Activated naive CD4-positive, alpha-beta T cell treated with anti-CD3 and anti-CD28 coated beads, Interleukin-2, amount 50 U/mL, for 72 hours (primary cell): ENCODE measurements at places on chromosomes 7 and 10.
A peak's percentile ranks its signal among the peaks of the same experiment; 100 is the strongest.

DNA sequence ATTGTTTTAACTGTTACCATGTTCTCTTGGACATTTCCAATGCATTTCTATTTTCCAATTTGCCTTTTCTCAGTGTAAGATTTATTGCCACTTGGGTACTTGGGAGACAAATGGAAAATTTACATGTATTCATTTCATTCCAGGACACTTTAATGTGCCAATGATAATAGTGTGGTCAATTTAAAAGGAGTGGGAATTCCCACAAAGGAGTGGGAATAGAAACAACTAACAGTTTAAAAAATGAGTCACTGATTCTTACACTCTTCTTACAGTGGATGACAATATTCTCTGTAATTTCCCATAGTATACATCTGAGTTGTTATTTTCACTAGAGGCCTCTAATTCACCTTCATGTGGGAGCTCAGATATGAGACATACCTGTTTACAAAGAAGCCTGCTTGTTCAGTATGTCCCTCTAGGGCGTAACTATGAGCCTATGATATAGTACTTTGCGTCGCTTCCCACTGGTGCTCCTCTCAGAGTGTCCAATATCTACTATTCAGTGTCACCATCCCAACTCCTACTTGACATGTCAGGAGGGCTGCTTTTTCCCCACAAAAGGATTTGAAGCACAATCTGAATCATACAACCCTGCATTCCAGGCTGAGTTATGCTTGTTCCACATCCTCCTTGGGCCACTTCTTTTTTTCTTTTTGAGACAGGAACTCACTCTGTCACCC lies 301.3 kb downstream of the PHTF2 start:
- no peak for DNase-seq

GRCh38 chr7:138705167-138705566 lies 4.0 kb upstream of the SVOPL start:
- DNase-seq: no peak

DNA sequence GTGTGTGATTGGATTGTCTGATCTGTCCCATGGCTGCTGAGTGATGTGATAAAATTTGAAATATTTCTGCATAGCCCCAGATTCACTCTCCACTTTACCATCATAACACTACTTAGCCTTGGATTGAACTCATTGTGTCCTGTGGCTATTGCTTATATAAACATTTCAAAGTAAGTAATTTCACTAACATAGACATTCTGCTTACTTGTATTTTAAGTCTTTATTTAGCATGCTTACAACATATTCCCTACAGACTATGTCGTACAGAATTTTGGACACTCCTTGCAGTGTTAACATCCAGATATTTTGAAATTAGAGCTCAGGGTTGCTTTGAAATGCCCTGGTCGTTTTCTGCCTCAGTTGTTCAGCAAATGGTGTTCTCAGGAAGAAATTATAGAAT lies 117.6 kb downstream of the LRRC4 start:
- no peak for DNase-seq

DNA sequence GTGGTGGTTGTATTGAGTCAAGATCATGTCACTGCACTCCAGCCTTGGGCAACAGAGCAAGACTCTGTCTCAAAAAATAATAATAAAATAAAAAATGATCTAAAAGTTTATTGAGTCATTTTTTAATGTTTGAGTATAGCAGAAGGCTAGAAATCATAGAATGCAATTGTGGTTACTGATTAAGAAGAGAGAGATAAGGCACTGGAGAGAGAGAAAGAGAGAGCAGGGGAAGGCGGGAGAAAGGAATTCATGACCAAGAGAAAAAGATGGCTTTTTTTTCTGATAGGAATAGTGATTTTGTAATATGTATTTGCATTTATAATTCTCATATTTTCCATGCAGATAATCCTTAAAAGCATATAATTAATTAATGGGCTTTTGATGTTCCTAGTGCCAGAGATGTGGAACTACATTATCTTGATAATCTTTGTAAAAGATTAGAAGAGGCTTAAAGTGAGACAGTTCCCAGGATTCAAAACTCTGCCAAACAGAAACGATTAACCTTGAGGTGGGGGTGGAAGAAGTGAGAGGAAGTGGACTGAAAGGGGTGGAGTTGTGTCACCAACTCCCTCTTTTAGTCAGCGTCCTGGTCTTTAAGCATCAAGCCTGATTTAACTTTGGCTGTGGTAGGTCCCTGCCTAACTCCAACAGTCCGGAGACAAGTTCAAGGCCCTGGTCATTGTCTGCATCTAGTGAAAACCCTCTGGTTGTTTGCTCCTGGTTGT lies 76.2 kb downstream of the CHN2 start:
- no peak for DNase-seq

DNA sequence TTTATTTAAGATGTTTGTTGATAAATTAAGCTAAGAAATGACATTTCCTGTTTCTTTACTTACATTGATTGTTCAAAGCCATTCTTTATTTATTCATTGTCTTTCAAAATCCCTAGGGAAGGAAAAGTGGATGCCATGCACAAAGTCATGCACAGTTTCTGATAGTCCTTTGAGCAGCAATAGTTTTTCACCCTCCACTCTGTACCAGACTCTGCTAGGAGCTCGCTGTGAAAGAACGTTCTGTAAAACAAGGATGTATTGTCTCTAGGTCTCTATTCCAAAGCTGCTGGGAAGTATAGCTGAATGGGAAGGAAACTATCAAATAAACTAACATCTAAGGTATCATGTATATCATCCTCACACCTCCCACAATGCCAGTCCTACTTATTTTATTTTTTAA lies 7.8 kb upstream of the NOC3L start:
- no peak for DNase-seq

DNA sequence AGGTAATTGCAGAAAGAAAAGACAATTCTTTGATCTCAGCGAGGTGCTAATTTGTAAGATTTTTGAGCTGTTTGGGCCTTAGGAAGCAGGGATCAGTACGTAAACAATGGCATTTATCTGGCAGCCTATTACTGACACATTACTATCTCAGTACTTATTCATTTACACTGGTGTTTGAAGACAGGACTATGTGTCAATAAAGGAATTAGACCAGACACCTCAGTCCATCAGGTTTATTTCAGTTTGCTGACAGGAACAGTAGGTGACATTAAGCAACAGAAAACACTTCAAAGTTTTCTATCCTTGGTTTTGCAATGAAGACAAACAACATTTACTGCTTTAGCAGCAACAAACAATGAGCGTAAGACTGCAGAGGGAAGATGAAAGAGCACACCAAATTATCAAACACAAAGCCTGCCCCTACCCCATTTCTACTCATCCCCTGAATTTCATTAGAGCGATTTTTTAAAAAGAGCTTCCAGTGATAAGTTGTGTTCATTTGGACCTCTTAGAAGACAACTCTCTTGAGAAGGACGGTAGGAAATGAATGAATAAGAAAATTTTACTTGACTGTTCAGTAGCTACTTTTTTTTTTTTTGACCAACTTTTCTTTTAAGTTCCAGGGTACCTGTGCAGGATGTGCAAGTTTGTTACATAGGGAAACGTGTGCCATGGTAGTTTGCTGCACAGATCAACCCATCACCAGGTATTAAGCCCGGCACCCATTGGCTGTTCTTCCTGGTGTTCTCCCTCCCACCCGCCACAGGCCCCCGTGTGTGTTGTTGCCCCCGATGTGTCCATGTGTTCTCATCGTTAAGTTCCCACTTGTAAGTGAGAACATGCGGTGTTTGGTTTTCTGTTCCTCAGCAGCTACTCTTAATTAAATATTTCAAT lies 138.8 kb downstream of the DKK1 start:
- no peak for DNase-seq

DNA sequence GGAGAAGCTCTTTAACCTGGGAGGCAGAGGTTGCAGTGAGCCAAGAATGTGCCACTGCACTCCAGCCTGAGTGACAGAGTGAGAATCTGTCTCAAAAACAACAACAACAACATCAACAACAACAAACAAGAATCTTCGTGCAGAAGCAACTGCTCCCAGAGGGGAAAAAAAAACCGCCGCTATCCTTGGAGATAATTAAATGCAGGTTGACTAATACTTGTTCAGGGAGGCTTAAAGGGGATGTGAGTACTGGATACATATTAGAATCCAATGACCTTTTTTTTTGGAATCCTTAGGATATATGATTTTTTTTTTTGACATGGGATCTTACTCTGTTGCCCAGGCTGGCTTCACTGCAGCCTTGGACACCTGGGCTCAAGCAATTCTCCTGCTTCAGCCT lies 89.6 kb upstream of the FAM171A1 start:
- no peak for DNase-seq

- peak; percentile 19 for DNase-seq
Measured at GRCh38 chr10:47256751-47257336, 43.2 kb upstream of the GDF10 start.

- DNase-seq: no peak
Measured at GRCh38 chr10:115879372-115880089, 393.5 kb downstream of the GFRA1 start.

- no peak for DNase-seq
Measured at GRCh38 chr7:143896667-143897066, 5.3 kb downstream of the TCAF1 start.

- no peak for DNase-seq
Measured at GRCh38 chr7:117277576-117277975, 45.3 kb downstream of the WNT2 start.

- no peak for DNase-seq
Measured at GRCh38 chr10:23171232-23171876, 20.8 kb upstream of the PTF1A start.

GRCh38 chr7:77388055-77388641 lies 28.0 kb downstream of the GSAP start:
- DNase-seq: no peak

- no peak for DNase-seq
Measured at GRCh38 chr10:53379956-53380355, 607.4 kb upstream of the MBL2 start.

GRCh38 chr7:81882086-81882485 lies 112.2 kb upstream of the HGF start:
- DNase-seq: no peak

DNA sequence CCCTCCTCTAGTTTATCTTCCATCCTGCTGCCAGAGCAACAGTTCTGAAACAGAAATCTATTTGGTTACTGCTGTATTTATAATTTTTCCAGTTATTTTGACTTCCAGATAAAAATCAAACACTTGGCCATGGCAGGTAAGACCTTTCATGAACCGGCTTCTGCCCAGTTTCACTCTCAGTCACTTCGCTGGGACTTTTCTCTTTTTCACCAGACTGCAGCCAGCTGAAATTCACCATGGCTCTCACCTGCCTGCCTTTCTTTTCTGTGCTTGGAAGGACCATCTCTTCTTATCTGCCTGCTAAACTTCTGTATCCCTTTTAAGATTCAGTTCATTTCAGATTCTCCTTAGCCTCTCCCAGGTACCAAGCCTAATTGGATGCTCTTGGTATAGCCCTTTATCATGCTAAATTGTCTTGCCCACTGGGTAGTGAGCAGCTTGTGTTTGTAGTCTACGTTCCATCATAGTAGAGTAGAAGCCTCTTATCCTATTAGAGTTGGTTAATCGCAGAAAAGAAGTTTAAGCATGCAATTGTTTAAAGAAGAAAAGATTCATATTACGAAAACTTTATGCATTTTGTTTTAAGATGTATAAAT lies 71.7 kb downstream of the TAF3 start:
- no peak for DNase-seq

- no peak for DNase-seq
Measured at GRCh38 chr7:1474736-1475135, 15.5 kb upstream of the MICALL2 start.

DNA sequence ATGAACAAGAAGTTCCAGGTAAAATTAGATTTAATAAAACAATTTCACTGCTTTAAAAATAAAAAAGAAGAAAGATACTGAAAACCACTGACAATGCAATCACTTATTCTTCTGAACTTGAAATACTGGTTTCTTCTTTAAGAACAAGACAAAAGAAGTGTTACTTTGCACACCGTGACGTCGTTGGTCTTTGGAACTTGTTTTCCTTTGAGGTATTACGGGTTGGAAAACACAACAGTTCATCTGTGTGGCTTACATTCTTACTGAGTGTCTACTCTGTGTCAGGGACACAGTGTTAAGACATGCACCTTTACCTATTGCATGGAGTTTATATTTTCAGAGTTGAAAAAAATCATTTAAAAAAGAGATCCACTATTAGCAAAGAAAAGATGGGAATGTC lies 41.3 kb upstream of the UCN3 start:
- no peak for DNase-seq

DNA sequence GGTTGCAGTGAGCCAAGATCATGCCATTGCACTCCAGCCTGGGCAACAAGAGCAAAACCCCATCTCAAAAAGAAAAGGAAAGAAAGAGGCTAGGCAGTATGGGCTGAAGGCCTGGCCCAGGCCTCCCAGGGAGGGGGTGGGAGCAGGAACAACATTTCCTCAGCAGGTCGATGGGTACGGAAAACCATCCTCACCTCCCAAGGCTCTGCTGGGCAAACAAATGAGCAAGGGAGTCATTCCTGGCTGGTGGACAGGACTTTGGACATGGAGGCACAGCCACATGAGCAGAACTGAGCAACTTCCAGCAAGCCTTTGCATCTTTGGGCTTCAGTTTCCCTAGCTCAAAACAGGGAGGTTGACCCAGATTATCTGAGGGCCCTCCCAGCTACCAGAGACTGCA lies 13.0 kb downstream of the OGDHL start:
- no peak for DNase-seq

- no peak for DNase-seq
Measured at GRCh38 chr10:28594406-28594805, 61.5 kb downstream of the WAC start.

- no peak for DNase-seq
Measured at GRCh38 chr7:17299483-17299991, 1.1 kb downstream of the AHR start.

DNA sequence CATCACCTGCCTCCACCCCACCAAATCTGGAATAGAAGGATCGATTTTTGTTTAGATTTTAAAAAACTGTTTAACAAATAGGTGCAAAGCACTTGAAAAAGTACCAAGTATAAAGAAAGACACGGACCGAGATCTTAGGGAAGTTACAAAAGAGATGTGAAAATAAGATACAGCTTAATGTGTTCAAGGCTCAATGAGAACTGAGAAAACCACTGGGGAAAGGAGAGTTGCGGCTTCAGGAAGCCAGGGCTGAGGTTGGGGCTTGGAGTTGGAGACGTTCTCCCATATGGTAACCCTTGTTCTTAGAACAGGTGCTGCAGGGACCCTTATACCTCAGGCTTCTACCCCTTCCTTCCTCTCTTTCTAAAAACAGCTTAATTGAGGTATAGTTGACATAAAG lies 140.2 kb downstream of the FANK1 start:
- no peak for DNase-seq

DNA sequence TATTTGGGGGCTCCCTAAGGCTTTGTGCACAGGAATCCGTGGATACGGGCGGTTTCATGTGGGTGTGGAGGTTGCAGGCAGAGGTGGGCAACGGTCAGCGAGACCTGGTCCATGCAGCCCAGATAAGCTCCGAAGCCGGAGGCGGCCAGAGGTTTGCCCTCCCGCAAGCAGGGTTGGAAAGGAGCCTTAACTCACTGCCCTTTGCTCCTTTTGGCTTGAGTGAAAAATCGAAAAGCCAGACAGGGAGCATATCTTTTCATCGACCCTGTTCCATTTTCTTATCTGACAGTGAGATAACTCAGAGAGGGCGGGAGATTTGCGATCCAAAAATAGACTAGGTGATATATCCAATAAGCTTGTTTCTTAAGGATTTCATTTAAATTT lies 1.5 kb downstream of the GRM3 start:
- no peak for DNase-seq

- no peak for DNase-seq
Measured at GRCh38 chr7:105178928-105179541, 165.0 kb downstream of the KMT2E start.
